ENCODE measurements at places on chromosomes 13 and 19.

DNA sequence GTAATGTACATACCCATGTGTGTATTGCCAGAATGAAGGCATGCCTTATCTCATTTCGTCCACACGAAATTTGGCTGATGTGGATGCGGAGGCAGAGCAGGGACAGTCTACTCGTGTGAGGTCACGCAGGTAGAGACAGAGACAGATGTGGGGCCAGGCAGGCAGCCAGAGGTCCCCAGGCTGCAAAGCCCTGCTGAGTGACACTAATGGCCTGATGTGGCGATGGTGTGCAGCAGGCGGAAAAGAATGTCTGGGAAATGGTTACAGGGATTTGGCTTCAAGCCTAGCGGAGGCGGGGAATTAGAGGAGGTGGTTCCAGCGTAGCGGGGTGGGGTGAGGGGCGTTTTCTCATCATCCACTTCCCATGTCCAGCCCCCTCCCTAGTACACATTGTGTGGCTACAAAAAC is 4.2 kb upstream of the IZUMO2 start:
- peak; percentile 42 for DNase-seq

DNA sequence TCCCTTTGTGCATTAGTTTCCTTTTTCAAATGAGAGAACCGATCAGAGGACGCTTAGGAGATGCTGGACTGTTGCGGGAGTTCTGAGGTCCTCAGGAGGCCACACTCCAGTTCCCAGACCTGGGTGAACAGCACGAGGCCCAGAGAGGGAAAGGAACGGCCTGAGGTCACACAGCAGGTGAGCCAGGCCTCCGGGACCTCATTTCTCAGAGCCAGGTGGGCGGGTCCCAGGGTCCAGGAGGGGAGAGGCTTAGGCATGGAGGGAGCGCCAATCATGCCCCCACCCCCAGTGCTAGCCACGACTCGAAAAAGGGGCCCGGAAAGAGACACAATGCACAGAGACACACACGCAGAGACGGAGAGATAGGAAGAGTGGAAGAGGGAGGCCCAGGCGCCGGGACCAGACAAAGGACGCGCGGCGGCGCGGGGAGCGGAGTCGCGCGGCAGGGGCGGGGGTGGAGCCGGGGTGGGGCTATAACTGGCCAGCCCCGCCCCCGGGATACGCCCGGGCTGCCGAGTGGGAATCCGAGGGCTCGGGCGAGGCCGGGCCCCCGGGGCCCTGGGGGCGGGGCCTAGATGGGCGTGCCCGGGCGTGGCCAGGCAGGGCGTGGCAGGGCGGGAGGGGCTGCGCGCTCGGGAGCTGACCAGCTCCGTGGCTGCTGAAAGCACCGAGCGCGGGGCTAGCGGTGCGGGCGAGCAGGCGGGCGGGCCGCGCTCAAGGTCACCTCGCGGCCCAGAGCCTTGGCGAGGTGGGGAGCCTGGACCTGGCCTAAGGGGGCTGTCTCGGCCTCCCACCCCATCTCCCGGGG is 1.6 kb downstream of the ELAVL3 start:
- DNase-seq = peak; percentile 97

GRCh38 chr13:75547917-75548316 is 1.7 kb upstream of the UCHL3 start:
- DNase-seq = no peak

GRCh38 chr13:47955836-47956235 is 45.2 kb downstream of the SUCLA2 start:
- no peak for DNase-seq

- DNase-seq = peak; percentile 93
Observed at GRCh38 chr19:45059258-45059965, 16.9 kb downstream of the ZNF296 start.

DNA sequence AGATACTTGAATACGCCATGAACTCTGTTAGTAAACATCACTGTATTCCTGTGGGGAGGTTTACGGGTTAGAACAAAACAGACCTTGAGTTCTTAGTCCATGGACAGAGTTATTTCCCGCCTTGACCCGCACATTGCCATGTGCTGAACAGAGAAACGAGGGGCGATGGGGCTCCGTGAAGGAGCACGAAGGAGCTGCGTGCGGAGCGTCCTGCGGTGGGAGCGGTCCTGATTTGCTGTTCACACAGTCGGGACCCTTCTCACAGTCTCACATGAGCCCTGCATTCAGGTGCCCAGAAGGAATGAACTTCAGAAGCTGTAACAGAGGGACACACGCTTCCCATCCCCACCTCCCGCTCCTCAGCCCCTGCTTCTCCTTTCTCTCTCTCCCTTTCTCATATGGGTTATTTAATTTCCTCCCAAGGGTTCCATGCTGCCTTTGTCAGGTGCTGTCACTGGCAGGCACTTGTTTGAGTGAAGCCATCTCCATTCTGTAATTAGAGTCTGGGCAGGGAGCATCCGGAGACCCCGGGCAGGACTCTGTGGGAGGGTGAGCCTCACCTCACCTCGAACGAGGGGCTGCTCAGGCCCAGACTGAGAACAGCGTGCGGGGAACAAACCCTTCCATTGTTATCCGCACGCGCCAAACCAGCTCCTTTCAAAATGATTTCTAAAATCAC is 76.9 kb downstream of the TEX29 start:
- DNase-seq = no peak

GRCh38 chr13:28220166-28220565 is 81.8 kb downstream of the PAN3 start:
- DNase-seq = no peak

- DNase-seq = no peak
Observed at GRCh38 chr13:74068471-74068870, 65.7 kb downstream of the KLF12 start.
